ENCODE measurements at places on chromosomes 2 and 18.
A peak's percentile ranks its signal among the peaks of the same experiment; 100 is the strongest.

GRCh38 chr2:169761970-169762292 is 28.3 kb downstream of the KLHL23 start:
- H3K36me3 ChIP-seq, result no peaks in the 10 kb centered on the region
- H3K27ac ChIP-seq, result no peak overlapping the region
- no peaks in the 10 kb centered on the region for H3K4me1 ChIP-seq
- no peak for DNase-seq
- no peaks in the 10 kb centered on the region for H3K27me3 ChIP-seq

DNA sequence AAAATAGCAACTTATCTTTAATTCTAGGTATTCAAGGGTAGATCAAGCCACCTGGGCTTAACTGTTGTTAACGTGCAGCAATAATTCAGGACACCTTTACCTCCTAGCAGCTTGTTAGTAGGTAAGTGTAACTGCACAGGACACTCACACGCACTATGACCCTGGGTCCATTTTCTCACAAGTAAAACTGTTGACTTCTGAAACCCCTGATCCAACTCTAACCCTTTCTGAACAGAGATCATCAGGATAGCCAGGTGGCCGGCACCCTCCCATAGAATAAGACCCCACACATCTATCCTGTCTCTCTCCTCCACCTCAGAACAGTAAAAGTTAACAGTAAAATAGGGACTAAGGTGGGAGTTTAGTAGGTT is 610 bp downstream of the SPC25 start:
- H3K36me3 ChIP-seq, result no peaks in the 10 kb centered on the region
- no peaks in the 10 kb centered on the region for H3K27me3 ChIP-seq
- DNase-seq, result no peak
- peaks cover 10% of the 10 kb centered on the region for H3K4me1 ChIP-seq
- peak overlapping the region; percentile 58 for H3K4me3 ChIP-seq

DNA sequence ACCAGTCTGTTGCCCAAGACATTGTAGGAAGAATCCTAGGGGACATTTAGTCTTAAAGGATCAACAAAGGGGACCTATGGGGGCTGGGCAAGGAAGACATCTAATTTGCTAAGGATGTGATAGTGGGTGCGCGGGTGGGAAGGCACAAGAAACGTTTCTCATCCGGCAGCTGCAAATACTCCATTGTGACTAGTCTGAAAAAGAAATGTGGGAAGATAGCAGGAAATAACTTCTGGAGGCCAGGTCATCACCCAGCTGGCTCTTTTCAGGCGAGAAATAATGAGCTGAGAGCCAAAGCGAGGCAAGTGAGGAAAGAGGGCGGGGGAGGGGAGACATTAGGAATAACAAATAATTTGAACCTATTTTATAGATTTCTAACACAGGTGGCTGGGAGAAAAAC is 70.3 kb upstream of the NCK2 start:
- no peaks in the 10 kb centered on the region for H3K36me3 ChIP-seq
- DNase-seq, result no peak
- H3K27me3 ChIP-seq, result no peaks in the 10 kb centered on the region
- H3K4me3 ChIP-seq, result no peak overlapping the region

- H3K4me1 ChIP-seq, result no peaks in the 10 kb centered on the region
- no peaks in the 10 kb centered on the region for H3K36me3 ChIP-seq
- no peak overlapping the region for H3K27ac ChIP-seq
- H3K27me3 ChIP-seq, result no peaks in the 10 kb centered on the region
- H3K4me3 ChIP-seq, result no peak overlapping the region
Measured at GRCh38 chr2:128981353-128981752, 662.7 kb upstream of the HS6ST1 start.

DNA sequence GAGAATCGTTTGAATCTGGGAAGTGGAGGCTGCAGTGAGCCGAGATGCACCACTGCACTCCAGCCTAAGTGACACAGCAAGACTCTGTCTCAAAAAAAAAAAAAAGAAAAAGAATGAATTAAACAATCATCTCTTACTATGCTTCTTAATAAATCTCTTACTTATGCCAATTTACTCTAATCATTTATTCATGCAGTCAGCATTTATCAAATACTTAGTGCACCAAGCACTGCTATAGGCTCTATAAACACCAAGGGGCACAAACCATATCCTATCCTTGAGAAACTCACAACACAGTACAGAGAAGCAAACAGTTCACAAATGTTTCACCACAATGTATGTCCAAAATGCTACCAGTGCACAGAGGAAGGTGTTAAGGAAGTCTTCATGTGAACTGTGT is 189.4 kb downstream of the PDE11A start:
- no peaks in the 10 kb centered on the region for H3K36me3 ChIP-seq
- H3K27ac ChIP-seq, result no peak overlapping the region
- DNase-seq, result no peak
- no peaks in the 10 kb centered on the region for H3K27me3 ChIP-seq
- no peaks in the 10 kb centered on the region for H3K4me1 ChIP-seq

DNA sequence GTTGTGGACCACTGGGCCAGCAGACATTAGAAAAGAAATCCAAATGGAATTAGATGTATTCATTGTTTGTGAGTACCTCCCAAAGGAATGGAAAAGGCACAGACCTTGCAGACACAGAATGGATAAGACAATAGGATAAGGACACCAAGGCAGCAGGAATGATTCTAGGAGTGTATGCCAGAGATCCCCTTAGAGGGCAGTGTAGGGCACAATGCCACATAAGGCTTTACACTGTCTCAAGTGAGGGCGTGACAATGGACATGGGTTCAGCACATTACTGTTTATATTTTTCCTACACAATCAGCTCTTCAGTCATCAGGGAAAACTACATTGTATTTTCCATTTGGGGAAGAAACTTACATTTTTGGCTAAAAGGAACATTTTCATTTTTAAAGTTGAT is 250.9 kb downstream of the PTH2R start:
- H3K36me3 ChIP-seq, result no peaks in the 10 kb centered on the region
- H3K4me3 ChIP-seq, result no peak overlapping the region
- H3K27ac ChIP-seq, result no peak overlapping the region
- no peaks in the 10 kb centered on the region for H3K4me1 ChIP-seq
- no peak for DNase-seq
- no peaks in the 10 kb centered on the region for H3K27me3 ChIP-seq

DNA sequence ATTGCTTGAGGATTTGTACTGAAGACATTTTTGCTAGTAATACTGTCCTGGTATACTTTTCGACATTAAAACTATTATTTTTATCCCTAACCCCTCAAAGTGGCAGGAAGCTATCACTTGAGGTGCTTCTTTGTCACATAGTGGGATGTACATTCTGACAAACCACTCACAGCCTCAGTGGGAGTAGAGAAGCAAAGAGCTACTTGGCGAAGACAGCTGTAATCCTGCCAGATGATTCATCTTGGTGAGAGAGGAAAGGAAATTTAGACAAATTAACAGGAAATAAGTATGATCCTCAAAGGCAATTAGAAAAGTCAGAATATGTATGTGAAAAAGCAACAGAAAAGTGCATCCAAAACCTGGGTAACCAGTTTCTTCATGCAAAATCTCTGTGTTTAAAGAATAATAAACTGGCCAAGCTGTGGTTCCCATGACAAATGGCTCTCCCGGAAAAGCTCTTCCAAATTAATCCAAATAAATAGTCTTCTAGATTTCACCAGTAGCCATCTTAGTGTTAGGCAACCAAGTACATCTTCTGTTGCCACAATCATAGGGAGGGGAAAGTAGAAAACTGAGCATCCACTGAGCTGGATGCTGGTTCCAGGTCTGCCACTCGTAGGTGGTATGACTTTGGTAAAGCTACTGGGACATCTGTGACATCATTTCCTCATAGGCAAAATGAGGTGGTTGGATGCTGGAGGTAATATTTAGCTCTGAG is 308.0 kb upstream of the LYPD1 start:
- H3K27me3 ChIP-seq, result no peaks in the 10 kb centered on the region
- H3K4me1 ChIP-seq, result no peaks in the 10 kb centered on the region
- no peaks in the 10 kb centered on the region for H3K36me3 ChIP-seq
- no peak overlapping the region for H3K4me3 ChIP-seq
